Non-pigmented ciliary epithelial cell (primary cell): ENCODE measurements at places on chromosomes 5 and 9.

- no peak for DNase-seq
Measured at GRCh38 chr5:32363030-32363429, 50.3 kb upstream of the MTMR12 start.

- no peak for DNase-seq
Measured at GRCh38 chr5:77181173-77181572, 29.3 kb upstream of the PDE8B start.

DNA sequence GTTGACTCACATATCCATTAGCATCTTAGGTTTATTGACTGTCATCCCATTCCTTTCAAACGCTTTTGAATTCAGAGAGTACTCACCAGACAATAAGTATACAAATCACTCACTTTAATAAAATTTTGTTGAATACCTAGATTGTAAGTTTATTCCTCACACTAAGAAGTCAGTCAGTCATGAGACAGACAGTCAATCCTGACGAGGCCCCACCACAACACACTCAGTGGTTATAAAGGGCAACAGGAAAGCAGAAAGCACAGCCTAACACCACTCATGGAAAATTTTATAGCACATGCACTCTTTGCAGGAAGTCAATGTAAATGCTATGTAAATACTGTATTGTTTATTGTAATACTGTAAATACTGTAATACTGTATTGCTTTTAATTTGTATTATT lies 176.3 kb upstream of the PTGER4 start:
- no peak for DNase-seq

DNA sequence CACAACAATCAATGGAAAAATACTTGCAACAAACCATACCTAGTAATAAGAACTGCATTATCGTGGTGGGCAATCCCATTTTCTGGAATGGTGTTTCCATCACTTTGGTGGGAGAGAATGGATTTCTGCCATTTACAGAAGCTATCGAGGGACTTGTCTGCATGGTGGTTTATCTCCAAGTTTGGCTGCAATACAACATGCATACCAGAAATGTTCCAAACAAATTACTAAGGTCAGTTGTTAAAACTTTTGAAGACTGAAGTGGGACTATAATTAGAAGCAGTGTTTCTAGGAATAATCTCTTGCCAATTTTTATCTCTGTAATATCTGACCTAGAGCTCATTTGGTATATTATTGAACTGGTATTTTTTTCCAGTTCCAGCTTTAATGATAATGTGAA lies 30.3 kb downstream of the ADAMTS6 start:
- no peak for DNase-seq

GRCh38 chr5:125717209-125717608 lies 706.0 kb upstream of the GRAMD2B start:
- peak; percentile 63 for DNase-seq

DNA sequence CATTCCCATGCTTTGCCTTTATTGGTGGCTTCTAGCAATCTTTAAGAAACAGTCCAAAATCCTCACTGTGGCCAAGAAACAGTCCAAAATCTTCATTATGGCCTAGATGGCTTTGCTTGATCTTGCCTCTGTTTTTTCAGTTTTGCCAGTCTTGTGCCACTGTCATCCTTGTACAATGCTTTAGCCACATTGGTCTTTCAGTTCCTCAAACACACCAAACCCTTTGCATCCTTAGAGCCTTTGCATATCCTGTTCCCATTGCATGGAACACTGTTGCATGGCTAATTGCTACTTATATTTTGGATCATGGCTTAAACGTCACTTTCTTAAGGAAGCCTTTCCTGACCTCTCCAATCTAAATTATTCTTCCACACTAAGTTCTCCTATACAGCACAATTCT lies 22.1 kb downstream of the MRRF start:
- DNase-seq: no peak

DNA sequence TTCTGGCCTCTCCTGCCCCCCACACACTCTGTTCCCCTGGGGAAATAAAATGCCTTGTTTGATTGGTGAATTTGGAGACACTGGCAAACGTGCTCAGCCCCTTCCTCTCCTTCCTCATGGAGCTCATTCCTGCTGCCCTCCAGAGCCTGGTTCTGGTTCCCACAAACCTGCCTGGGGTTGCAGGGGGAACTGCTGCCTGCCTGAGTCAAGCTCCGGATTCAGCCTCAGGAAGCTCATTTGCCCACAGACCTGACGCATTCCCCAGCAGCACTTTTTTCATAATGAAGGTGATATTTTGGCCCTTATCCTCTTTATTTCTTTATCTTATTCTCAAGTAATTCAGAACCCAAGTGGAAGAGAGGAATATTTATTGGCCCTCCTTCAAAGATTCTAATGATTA lies 140.5 kb downstream of the TTLL11 start:
- DNase-seq: no peak

DNA sequence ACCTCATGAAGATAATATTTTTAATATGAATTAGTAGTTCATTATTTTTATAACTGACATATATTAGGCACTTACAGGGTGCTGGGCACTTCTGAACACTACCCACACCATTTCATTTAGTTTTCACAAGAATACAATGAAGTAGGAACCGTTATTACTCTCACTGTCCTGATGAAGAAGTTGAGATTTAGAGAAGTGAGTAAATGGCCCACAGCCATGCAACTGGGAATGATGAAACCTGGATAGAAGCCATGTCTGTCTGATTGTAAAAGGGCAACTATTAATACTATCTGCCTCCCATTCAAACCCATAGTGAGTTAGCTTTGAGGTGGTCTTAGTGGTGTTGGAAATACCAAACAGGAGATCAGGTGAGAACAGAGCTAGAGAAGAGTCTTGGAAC lies 29.6 kb upstream of the OTULINL start:
- no peak for DNase-seq

GRCh38 chr5:168209244-168209995 lies 82.0 kb upstream of the WWC1 start:
- DNase-seq: no peak

DNA sequence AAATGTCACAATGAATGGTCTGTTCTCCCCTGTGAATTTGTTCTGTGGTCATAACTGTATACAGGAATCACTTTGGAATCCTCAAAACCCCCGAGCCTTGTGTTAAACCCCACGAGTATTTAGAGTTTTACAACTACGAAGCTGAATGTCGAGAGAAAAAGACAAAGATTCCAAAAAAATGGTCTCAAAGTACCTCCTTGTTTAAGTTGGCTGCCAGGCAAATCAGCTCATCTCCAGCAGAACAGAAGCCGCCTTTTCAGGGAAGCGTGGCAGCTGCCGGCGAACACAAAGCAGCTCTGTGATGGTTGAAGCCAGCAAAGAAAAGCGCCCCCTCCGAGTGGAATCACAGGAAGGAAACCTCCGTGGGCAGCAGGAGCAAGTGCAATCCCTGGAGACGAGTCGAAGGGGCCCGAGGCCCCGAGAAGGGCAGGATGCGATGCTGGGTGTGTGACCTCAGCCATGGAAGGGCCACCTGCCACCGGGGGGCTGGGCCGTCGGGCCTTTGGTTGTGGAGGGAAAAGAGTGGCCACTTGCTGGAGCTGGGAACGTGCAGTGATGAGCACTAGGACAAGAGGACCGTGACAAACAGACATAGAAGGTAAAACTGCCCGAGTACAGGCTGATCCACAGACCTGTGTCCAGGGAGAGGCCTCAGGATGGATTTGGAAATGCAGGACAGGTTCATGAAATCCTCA lies 706.4 kb downstream of the SEMA5A start:
- no peak for DNase-seq

GRCh38 chr9:131709771-131710431 lies 30.0 kb downstream of the RAPGEF1 start:
- no peak for DNase-seq

DNA sequence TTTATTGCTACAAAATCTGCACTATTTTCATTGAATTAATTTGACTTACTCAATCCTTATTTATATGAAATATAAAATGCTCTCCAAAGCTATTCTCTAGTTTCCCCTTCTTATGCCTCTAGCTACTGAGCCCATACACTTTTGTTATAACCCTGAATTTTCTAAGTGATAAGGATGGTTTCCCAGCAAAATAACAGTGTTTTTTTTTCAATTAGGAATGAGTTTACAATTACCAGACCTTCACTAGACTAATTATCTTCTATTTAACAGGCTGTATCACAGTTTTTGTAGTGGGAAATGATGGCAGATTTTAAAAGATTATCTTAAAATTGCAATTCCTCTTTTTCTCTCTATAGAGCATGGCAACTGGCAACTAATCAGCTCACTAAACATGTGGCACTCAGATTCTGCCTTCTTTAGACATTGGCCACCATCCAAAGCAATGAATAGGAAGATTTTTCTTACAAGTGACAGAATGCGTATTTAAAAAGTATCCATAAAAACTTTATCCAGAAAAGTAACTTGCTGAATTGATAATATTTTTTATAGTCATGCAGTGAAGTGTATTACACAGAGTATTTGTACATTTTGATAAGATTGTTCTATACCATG lies 585.7 kb upstream of the ZNF608 start:
- DNase-seq: no peak

- no peak for DNase-seq
Measured at GRCh38 chr9:112401175-112401815, 21.4 kb downstream of the HSDL2 start.

GRCh38 chr9:16043756-16044578 lies 491.1 kb downstream of the CCDC171 start:
- no peak for DNase-seq

DNA sequence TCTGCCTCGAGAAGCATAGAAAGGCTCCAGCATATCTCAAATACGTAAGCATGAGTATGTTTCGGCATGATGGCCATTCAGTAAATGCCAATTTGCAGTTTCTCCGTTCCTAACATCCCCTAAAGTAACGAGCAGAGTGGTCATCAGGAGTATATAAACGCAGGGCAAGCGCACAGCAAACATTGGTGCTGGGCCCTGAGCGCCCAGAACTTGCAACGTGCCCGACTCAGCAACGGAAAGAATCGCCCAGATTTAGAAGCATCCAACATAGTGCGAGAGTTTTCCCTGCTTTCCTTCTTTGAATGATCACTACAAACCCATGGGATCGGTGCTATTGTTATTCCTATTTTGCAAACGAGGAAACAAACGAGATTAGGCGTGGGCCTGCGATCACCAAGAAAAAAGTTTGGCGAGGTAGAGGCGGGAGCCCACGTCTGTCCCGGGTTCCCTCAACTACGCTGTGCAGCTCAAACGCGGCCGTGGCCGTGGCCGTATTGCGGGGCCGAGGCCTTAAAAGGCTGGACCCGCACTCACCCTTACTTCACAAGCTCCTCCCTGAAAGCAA lies 505 bp downstream of the RPS14 start:
- DNase-seq: no peak

DNA sequence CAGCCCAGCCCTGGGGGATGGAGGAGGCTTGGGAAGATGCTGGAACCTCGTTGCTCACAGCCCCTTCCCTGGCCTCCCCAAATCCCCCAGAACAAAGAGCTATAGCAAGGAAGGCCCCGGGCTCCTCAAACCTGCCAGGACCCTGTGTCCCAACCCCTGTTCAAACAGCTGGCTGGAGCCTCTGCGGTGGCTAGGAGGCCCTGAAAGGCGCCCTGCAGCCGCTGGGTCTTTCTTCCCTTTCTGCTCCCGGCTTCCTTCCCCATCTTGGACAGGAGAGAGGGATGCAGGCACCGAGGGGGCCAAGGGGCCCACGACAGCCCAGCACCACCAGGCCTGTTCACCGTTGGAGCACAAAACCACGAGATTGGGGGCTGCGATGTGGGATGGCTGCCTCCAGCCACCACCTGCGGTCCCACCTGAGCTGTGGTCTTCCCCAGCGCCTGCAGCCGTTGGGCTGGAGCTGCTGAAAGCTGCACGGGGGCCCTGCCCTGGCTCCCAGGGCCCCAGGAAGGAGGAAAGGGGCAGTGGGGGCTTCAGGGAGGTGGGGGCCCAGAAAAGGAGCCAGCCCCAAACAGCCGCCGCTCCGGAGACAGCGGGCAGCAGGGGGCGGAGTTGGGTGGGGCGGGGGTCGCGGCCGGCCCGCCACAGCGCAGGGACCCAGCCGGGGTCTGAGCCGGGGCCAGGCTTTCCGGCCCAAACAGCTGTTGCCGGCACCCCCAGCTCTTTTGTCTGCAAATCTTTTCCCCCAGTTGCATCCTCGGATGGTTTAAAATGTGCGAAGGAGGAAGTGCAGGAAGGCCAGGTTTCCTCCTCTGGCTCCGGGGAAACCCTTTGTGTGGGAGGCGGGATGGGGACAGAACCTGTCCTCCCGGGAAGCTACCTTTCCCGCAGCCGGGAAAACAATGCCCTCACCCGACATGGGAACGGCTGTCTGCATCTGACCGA lies 16.1 kb downstream of the NOTCH1 start:
- DNase-seq: no peak

DNA sequence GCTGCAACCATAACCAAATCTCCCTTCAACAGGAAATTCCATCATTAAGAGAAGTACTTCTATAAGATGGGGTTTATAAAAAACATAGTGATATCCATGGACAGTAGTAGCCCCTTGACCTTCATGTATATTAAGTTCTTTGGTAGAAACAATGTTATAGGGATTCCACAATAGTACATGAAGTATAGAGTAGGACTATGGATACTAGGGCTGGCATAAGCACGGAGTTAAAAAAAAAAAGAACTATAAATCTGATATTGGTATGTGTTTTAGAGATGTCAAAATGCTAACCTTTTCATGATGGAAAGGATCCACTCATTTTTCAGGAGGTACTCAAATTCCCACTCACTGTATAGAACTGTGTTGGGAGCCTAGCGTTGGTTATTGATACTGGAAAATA lies 337.6 kb downstream of the FGF10 start:
- no peak for DNase-seq

DNA sequence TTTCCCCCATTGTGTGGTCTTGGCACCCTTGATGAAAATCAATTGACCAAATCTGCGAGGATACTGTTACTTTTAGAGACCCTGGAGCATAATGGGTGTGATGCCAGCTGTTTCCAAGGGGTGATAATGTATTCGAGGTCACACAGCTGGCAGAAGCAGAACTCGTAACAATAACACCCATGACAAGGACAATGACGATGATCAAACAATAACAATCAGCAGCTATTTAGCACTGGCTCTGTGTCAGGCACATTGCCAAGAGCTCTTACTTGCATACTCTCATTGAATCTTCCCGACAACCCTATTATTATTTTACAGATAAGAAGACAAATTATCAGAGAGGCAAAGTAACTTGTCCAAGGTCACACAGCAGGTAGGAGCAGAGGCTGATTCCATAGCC lies 223.7 kb upstream of the MSX2 start:
- DNase-seq: no peak

GRCh38 chr9:133869674-133870405 lies 122.3 kb downstream of the VAV2 start:
- DNase-seq: no peak

DNA sequence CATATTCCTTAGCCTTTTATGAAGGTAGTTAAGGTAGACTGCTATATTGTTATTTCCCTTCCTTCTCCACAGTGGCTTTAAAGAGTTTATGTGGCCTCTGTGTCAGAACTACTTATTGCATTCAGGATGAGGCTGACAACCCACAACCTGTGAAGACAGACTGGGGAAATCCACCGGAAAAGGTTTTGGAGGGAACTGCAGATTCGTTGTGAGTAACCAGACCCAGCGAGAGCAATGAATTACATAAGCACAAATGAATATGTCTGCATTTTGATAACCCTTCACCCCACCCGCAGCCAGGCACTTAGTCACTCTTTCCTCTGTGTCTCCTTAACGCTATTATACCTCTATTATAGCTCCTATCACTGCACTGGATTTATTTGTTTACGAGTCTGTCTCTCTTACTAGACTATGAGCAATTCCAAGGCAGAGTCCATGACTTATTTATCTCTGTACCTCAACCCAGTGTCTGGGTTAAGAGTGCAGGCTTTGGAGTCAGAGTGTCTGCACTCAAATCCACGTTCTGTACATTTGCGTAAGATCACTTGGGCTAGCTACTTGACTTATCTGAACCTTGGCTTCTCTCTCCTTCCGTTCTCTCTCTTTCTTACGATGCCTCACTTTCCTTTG lies 19.2 kb downstream of the KCTD16 start:
- peak; percentile 94 for DNase-seq
